Gastroesophageal sphincter (tissue), 4 donors: ENCODE measurements at places on chromosomes 2 and 18. TPM values are rescaled to one million over a fixed set of nuclear protein-coding genes. Genes with fewer than 3 reads are reported as not detected.

OR6B2 gene
- total RNA-seq: not detected

CREG2 gene
- total RNA-seq: 0.04 TPM

MGAT4A gene
- total RNA-seq: 14.9 TPM

GALNT13 gene
- total RNA-seq: 11.9 TPM

BCL11A gene
- 9.5 TPM for total RNA-seq

C1GALT1C1L gene
- total RNA-seq: 1.4 TPM

PDE11A gene
- total RNA-seq: not detected

HTR2B gene
- 6.8 TPM for total RNA-seq
